Activated T-cell treated with anti-CD3 and anti-CD28 coated beads, Interleukin-2, amount 50 U/mL, for 72 hours (primary cell): ENCODE measurements at places on chromosomes 3 and 15. TPM values are rescaled to one million over a fixed set of nuclear protein-coding genes. Genes with fewer than 3 reads are reported as not detected.
A peak's percentile ranks its signal among the peaks of the same experiment; 100 is the strongest.

The NRG4 gene
- total RNA-seq = not detected

The TRNT1 gene
- 33.6 TPM for total RNA-seq

The ADGRG7 gene
- total RNA-seq = not detected

GRCh38 chr15:58566029-58566428, 134.2 kb downstream of the LIPC start:
- no peak for DNase-seq

GRCh38 chr15:77650265-77650664, 17.6 kb upstream of the LINGO1 start:
- DNase-seq = peak; percentile 25

The AHSG gene
- not detected for total RNA-seq

The ANKRD34C gene
- not detected for total RNA-seq

The SLC9C1 gene
- not detected for total RNA-seq

GRCh38 chr15:36925653-36926426, 174.5 kb downstream of the MEIS2 start:
- no peak for DNase-seq

GRCh38 chr3:4497005-4497692, 4.0 kb downstream of the ITPR1 start:
- DNase-seq = no peak

DNA sequence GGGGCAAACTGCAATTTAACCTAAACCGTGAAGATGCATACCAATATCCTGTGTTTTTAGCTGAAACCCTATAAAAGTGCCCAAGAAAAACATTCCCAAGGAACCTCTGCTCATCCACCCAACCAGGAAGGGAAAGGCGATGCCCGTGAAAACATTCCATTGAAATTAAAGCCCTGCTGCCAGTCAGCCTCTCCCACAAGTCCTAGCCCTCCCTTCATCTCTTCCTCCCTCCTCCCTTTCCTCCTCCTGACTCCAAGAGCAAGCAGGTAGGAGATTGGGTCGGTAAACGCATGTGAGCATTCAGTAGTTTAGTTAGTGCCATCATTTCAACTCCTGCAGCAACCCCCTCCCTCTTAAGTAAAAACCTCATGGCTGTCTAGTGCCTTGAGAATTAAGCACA, 27.7 kb downstream of the HES1 start:
- no peak for DNase-seq

The CD80 gene
- total RNA-seq = 11.9 TPM

GRCh38 chr15:71114887-71115566, at the start of gene THSD4:
TSS of gene THSD4 (plus strand) at chr15:71115471.
- DNase-seq = peak; percentile 71

The SLCO2A1 gene
- not detected for total RNA-seq
